ENCODE measurements at places on chromosomes 5 and 9. TPM values are rescaled to one million over a fixed set of nuclear protein-coding genes. Genes with fewer than 3 reads are reported as not detected.

Gene RAI14
- polyA plus RNA-seq, result 111 TPM

Gene TMOD1
- polyA plus RNA-seq, result 10.0 TPM

Gene IL5
- polyA plus RNA-seq, result not detected

Gene NFIB
- polyA plus RNA-seq, result 26.8 TPM

Gene IFNA7
- not detected for polyA plus RNA-seq

Gene GPX3
- 34.7 TPM for polyA plus RNA-seq

Gene TRMT10B
- polyA plus RNA-seq, result 25.2 TPM

Gene BSPRY
- 11.8 TPM for polyA plus RNA-seq

Gene PCDHA1
- not detected for polyA plus RNA-seq

Gene IL9
- not detected for polyA plus RNA-seq

Gene KIF27
- 11.0 TPM for polyA plus RNA-seq

Gene NOXA1
- polyA plus RNA-seq, result 2.5 TPM

Gene FOXD4L5
- polyA plus RNA-seq, result 0.13 TPM

Gene FBXO10
- 13.8 TPM for polyA plus RNA-seq

Gene PPIC
- 37.2 TPM for polyA plus RNA-seq

Gene ARSK
- polyA plus RNA-seq, result 15.6 TPM

Gene PSMD5
- 28.7 TPM for polyA plus RNA-seq

Gene GDNF
- polyA plus RNA-seq, result 15.9 TPM

Gene CDH9
- 9.7 TPM for polyA plus RNA-seq

GRCh38 chr5:175551266-175551665 lies 72.9 kb downstream of the SFXN1 start:
- DNase-seq, result no peak

DNA sequence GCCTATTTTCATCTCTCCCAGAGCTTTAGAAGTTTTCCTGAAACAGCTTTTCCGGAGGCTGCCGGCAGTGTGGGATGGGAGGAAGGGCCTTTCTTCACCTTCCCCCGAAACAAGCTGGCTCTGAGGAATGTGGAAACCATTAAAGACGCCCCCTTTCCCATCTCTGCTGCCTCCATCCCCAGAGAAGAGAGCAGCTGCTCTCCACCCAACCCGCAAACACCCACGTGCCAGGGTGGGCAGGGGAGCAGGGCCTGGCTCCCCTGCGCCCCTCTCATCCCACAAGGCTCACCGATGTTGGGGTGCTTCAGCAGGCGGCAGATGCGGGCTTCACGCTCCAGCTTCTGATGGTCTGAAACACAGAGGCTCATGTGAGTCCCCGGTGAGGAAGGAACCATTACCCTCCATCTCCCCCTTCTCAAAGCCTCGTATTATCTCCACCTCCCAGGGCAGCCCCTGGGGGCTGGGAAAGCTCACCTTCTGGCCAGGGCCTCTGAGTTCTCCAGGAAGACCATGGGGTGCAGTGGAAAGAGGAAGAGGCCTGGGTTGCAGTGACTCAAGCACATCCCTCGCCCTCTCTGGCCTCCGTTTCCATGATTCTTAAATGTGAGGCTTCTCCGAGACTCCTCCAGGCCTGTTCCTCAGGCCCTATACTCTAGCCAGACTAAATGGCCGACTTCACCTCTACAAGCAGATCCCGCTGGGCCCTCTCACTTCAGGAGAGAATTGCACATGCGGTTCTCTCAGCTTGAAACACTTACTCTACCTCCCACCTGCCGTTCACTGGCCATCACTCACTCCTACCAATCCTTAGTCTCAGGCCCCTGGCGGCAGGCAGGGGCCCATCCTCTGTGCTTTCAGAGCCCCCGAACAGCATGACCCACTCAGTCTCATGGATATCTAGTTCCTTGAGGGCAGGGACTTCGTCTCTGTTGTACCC lies 24.6 kb downstream of the CAMK2A start:
- DNase-seq, result no peak

GRCh38 chr9:137643921-137644320 lies 25.1 kb downstream of the EHMT1 start:
- no peak for DNase-seq

GRCh38 chr5:131096774-131097710 lies 68.0 kb downstream of the HINT1 start:
- no peak for DNase-seq

DNA sequence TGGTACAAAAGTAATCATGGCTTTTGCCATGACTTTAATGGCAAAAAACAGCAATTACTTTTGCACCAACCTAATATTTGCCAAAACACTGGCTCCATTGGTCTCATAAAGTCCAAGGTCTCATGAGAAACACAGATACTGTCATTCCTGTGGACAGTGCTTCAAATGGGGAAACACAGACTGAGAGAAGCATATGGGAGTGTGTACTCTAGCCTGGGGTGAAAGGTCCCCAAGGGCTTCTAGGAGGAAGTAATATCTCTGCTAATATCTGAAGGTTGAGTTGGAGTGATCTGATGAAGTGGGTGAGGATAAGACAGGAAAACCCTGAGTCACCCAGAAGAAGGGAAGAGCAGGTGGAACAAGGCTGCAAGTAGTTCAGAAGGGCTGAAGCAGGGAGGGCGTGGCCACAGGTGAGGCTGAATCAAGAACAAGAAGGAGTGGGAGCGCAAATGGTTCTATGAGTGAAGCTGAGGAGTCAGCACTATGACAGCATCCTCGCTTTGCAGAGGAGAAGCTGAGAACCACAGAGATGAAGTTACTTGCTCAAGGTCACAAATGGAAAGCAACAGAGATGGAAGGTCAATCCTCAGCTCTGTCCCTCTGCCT lies 164.1 kb downstream of the ASTN2 start:
- DNase-seq, result no peak

GRCh38 chr5:9337928-9338595 lies 207.8 kb downstream of the SEMA5A start:
- DNase-seq, result no peak

GRCh38 chr9:125649315-125649714 lies 57.7 kb downstream of the MAPKAP1 start:
- no peak for DNase-seq

GRCh38 chr5:102778478-102778877 lies 23.4 kb downstream of the PAM start:
- DNase-seq, result no peak

DNA sequence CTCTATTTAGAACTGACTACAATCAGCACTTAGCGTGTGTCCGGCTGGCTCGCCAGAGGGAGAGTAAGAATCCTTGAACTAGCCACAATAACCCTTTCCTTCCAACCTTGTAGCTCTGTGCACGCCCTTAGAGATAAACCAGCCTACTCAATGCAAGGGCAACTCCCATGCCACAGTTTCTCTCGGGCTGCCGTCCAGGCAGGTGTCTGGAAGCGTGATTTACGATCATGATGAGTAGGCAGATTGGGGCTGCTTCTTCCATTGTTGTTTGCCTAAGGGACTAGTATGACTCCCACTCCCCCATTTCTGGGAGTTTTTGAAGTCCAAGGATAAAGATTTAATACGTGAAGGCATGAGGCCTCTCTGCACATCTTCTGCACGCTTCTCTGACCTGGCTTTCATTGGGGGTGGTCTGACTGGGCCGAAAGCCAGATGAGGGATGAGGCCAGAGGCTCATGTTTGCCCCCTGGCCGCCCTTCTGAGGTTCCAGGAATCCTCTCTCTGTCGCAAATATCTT lies 134.0 kb upstream of the MYO10 start:
- DNase-seq, result peak; percentile 51

- DNase-seq, result no peak
These were observed 49.9 kb upstream of the GDNF start for GRCh38 chr5:37889612-37890317.

GRCh38 chr9:87516222-87516925 lies 18.7 kb downstream of the DAPK1 start:
- DNase-seq, result no peak

GRCh38 chr9:110807956-110808598 lies 139.5 kb downstream of the MUSK start:
- DNase-seq, result no peak

- DNase-seq, result no peak
These were observed 10.3 kb upstream of the GPBP1 start for GRCh38 chr5:57163553-57164006.

DNA sequence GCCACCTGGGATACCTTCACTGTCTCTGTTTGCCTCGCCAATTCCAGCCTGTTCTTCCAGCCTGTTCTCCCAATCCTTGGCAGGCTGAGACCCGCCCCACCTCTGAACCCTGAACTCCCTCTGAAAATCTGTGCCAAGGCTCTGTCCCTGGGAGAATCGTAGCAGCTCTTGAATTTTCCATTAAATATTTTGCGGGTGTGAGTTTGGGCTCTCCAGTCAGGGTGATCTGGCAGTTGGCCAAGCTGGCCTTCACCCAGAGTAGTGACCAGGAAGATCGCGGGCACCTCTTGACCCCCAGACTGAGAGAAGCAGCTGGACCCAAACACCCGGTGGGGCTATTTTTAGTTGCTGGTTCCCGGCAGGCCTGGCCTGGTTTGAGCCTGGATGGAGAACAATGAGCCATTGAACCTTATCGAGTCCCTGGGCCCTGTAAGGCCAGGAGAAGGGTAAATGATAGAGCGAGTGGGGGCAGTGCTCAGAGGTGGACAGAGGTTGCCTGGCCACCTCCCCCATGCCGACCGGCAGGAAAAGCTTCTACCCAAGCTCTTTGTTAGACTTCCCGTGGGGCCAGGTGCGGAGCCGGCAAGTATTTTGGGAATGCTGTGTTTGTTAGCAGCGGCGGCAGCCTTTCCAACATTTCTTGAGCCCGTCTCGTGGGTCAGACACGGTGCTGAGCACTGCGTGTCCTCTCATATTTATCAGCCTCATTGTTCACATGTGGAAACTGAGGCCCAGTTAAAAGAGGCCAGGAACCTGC lies 146.2 kb downstream of the RGS3 start:
- DNase-seq, result no peak

DNA sequence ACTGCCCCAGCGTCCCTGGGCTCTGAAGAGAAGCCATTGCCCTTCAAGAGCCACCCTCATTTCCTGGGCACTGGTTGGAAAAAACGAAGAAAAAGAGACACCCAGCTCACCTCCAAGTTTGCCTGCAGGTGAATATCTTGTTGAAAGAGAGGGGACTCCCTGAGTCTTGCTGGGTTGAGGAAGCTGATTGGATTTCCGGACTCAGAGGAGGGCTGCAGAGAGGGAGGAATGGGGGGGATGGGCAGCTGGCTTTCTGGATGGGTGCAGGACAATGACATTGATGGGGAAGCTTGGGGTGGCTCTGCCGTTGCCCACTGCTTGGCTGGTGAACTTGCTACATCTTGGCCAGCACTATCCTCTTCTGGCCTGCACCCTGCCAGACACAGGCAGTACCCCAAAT lies 31.0 kb upstream of the IER5L start:
- no peak for DNase-seq

GRCh38 chr9:89604729-89605464 lies at the start of gene GADD45G:
GADD45G (plus strand) TSS chr9:89605012; CDS start chr9:89605122, 110 bp downstream.
- no peak for DNase-seq

GRCh38 chr5:132704875-132705274 lies 31.1 kb downstream of the IL4 start:
- DNase-seq, result no peak

- DNase-seq, result no peak
These were observed 5.2 kb downstream of the HAPLN1 start for GRCh38 chr5:83715236-83716065.

DNA sequence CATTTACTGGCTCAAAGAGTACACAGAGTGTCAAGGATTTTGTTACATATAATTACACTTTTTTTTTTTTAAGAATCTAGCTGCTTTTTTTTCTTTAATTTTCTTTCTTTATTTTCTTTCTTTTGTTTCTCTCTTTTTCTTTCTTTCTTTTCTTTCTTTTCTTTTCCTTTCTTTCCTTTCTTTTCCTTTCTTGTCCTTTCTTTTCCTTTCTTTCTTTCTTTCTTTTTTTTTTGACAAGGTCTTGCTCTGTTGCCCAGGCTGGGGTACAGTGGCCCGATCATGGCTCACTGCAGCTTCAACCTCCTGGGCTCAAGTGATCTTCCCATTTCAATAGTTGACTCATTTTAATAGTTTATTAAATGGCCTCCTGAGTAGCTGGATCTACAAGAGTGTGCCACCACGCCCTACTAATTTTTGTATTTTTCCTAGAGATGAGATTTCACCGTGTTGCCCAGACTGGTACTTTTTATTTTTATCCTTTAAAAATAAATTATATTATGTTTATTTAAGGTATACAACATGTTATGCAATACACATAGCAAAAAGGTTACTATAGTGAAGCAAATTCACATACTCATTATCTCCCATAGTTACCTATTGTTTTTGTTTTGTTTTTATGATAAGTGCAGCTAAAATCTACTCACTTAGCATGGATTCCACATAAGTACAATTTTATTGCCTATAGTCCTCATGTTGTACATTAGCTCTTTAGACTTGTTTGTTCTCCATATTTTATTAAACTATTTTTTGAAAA lies 381.5 kb upstream of the KLF4 start:
- DNase-seq, result no peak

DNA sequence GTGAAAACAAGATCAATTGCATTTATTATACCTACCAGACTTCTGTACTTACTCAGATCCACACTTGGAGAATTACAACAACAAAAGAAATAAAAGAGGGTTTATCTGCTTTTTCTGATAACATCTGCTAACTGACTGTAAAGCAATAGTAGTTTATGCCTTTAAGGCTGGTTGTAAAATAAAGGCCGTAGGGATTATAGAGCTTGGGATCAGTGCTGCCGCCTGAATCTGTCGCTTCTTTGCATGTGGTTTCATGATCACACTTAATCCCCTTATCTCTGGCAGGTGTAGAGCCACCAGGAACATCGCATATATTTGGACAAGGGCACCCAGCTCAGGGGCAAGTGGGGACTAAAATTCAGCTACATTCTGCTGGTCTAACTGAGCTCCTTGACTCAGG lies 146.7 kb downstream of the CCDC192 start:
- no peak for DNase-seq

GRCh38 chr5:43016217-43016779 lies 23.8 kb downstream of the ANXA2R start:
- no peak for DNase-seq

- no peak for DNase-seq
These were observed 2263.8 kb upstream of the ACO1 start for GRCh38 chr9:30120666-30121065.

DNA sequence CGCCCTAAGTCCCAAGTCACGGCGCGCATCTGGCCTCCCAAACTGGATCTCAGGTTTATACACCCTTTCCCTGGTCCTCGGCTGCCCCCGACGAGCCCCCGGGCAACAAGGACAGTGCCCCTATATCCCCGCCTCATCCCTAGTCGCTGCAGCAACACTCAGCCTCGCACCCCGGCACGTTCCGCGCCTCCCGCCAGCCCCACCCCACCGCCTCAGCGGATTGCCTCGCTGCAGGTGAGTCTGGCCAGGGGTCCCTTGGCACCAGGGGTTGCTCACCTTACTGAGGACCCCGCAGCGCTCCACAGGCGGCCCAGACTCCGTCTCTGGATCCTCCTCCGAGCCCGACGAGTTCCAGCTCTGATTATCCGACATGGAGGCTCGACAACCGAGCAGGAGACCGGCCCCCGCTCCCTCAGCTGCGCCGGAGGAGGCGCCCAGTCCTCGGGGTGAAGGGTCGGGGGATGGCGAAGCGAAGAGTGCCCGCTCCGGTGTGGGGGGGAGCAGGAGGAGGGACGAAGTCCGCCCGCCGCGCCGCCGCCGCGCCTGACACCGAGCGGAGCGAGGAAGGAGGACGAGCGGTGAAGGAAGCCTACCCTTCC lies 494 bp downstream of the CERT1 start:
- DNase-seq, result no peak

GRCh38 chr9:100485196-100485595 lies 12.2 kb downstream of the TMEFF1 start:
- DNase-seq, result no peak

Measured in left renal pelvis (tissue), 4 donors.